ENCODE measurements at places on chromosomes 2 and 18. TPM values are rescaled to one million over a fixed set of nuclear protein-coding genes. Genes with fewer than 3 reads are reported as not detected.

Gene MROH2A
- total RNA-seq = not detected

Gene NLRC4
- not detected for total RNA-seq

Gene RFX8
- not detected for total RNA-seq

Gene ZC3H6
- 1.4 TPM for total RNA-seq

Gene TTR
- total RNA-seq = not detected

Gene MBP
- not detected for total RNA-seq

Gene SNRNP200
- 67.3 TPM for total RNA-seq

Gene COL4A3
- not detected for total RNA-seq

Gene FSIP2
- 0.11 TPM for total RNA-seq

Gene CREG2
- not detected for total RNA-seq

Gene HOXD8
- 5.3 TPM for total RNA-seq

Gene HNMT
- 24.7 TPM for total RNA-seq

Gene TLX2
- 2.8 TPM for total RNA-seq

Gene IL36G
- total RNA-seq = not detected

Gene OTX1
- 1.5 TPM for total RNA-seq

Gene EML6
- 2.7 TPM for total RNA-seq

Gene TNS1
- 0.50 TPM for total RNA-seq

Gene AQP12B
- not detected for total RNA-seq

Gene HRH4
- total RNA-seq = not detected

Gene SCYGR8
- total RNA-seq = not detected

Gene ALK
- total RNA-seq = 0.34 TPM

Gene DTNA
- 6.9 TPM for total RNA-seq

Gene NPPC
- total RNA-seq = 2.9 TPM

Gene FTCDNL1
- 1.8 TPM for total RNA-seq

Gene RGPD4
- total RNA-seq = not detected

Gene CRYGC
- total RNA-seq = not detected

Gene RIT2
- not detected for total RNA-seq

Gene PRKAG3
- not detected for total RNA-seq

Gene ACADL
- total RNA-seq = 0.23 TPM

Gene MOGAT1
- not detected for total RNA-seq

Gene NEB
- total RNA-seq = 1.1 TPM

Gene SLC16A14
- not detected for total RNA-seq

Gene ATP6V1C2
- 0.60 TPM for total RNA-seq

Gene DNAJB2
- 22.2 TPM for total RNA-seq

Gene SEPTIN10
- 33.1 TPM for total RNA-seq

Gene LHCGR
- not detected for total RNA-seq

Gene DSG4
- not detected for total RNA-seq

Gene ABCB11
- total RNA-seq = not detected

Gene SYT4
- total RNA-seq = not detected

Gene UPP2
- total RNA-seq = not detected

Gene HAAO
- total RNA-seq = not detected

Gene CD8B
- total RNA-seq = not detected

Gene FOXD4L1
- total RNA-seq = 0.19 TPM

Gene ADAM23
- 2.9 TPM for total RNA-seq

Gene ARHGAP28
- total RNA-seq = 2.9 TPM

Gene REEP1
- 1.4 TPM for total RNA-seq
